Activated CD4-positive, alpha-beta T cell treated with anti-CD3 and anti-CD28 coated beads for 4 hours (primary cell): ENCODE measurements at places on chromosomes 5 and 9.
A peak's percentile ranks its signal among the peaks of the same experiment; 100 is the strongest.

DNA sequence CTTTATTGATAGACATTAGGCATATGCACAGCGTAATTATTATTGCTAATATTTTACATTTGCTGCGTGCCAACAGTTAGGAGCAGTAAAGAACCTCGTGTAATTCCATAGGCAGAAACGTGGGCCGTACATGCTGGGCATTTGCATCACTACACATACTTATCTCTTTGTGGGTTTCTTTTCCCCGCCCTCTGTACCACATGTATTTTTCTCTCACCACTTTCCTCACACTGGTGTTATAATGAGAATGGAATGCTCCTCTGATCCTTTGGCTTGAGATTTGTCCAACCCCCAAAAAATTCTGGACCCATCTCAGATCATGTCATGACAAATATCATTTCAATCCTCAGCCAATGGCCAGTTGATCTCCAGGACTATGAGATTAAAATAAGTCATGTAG, 1952.6 kb upstream of the WWC1 start:
- DNase-seq, result no peak

GRCh38 chr9:76351006-76351405, 43.2 kb downstream of the RFK start:
- no peak for DNase-seq

DNA sequence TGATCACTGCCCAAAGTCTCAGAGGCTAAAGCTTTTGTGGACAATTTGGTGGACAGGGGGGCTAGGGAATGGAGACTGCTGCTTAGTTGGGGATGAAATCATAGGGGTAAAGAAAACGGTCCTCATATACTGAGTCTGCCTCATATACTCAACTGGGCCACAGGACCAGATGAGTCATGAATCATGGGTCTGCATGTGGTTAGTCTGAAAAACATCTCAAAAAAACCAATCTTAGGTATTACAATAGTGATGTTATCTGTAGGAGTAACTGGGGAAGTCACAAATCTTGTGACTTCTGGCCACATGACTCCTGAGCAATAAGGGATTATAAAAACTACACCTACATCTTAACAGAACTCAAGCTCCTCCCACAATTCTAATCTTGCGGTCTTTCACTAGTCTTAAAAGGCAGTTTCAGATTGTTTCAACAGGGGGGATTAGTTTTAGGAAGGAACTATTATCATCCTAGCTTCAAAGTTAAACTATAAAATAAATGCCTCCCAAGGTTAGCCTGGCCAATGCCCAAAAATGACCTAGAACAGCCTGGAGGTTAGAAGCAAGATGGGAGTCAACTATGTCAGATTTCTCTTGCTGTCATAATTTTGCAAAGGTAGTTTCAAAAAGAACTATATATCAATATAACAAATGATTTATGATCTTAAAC, 17.5 kb downstream of the TMEM161B start:
- DNase-seq, result peak; percentile 4

- DNase-seq, result no peak
These were observed 2.4 kb downstream of the TLE4 start for GRCh38 chr9:79574136-79574535.

DNA sequence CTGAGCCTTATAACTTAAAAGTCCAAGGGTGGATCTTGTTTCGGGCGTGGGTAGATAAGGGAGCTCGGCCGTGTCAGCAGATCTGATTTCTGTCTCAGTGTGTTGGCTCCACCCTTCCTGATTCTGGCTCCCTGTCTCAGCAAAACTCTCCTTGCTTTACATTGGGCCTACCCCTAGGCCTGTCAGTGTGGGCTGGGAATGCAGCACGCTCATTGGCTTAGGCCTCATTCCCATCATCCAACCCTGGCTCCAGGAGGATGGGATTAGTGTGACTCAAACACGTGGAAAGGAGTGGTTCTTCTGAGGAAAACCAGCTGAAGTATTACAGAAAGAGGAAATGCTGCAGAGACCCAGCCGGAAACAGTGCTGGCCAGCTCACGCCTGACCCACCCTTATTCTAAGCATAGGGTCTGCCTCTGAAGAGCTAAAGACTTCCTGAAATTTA, 59.9 kb downstream of the ZFAND5 start:
- peak; percentile 2 for DNase-seq

DNA sequence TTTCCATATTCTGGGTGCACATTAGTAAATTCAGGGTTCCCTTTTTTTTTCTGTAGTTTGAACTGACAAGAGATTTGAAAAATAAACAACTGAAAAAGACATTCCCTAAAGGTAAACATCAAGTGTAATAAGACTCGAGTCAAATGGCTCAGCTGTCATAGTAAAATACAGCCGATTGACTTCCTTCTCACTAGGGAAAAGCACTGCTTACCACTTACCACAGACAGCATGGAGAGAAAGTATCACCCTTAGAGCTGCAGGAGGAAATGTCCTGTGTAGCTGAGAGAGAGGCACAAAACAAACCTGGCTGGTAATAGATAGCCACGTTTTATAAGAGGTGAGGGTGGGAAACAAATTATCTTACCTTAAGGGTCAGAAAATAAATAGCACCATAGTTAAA, 12.1 kb upstream of the DMAC1 start:
- DNase-seq, result no peak

DNA sequence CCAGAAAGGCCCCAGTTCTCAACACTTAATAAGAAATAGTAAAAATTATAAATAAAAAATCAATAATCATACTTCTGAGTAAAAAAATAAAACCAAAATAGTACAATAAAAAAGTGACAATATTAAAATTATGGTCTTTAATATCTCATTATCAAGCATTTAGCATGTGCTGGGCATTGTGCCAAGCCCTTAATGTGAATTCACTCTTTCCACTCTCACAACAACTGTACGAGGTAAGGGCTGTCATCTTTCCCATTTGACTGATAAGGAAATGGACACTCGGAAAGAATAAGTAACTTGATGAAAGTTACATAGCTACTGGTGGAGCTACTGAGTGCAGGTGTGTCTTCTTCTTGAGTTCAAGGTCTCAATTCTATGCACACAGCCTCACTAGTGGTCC, 43.6 kb downstream of the SEC61B start:
- no peak for DNase-seq

- no peak for DNase-seq
These were observed 194.0 kb downstream of the EFNA5 start for GRCh38 chr5:107476783-107477182.

- DNase-seq, result no peak
These were observed 5.9 kb downstream of the TRPM3 start for GRCh38 chr9:71115448-71115975.

DNA sequence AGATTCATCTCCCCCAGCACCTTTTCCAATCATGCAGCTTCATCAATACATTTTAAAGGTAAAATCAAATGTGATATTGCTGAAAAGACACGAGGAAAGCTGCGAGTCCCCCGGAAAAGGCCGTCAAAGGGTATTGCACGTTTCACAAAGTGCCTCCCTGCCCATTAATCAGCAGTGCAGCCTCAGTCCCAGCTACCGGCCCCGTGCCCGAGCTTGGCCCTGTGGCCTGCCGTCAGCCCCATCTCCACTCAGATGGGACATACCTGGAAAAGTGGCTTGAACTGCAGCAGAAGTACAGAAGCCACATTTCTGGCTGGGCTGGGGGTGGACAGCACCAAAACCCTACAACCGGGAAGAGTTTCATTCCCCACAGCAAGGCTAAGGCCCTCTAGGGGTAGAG, 39.9 kb upstream of the EQTN start:
- DNase-seq, result no peak

DNA sequence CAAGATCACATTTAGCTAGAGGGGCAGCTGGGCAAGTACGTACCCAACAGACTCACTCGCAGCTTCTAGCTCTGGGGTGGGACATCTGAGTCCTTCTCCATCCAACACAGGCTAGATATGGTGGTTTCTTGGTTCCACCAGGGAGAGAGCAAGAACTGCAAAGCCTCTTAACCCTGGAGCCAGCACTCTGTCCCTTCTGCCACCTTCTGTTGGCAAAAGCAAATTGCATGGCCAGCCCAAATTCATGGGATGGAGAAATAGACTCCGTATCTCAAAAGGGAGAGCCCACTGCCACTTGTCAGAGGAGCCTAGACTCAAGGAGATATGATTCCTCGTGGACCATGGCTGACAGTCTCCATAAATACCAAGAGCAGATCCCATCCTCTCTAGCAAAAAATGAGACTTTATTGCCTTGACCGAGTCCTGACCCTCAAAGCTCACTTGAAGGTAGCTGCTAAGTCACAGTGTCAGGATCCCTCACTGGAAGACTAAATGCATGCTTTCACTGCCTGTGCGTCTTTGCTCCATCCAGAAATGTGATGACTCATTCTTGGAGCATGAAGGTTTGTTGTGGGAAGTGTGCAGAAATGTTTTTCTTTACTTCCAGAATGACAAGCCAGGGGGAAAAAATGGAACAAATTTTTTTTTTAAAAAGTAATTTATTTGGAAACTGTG, 28.8 kb upstream of the ROR2 start:
- DNase-seq, result no peak

DNA sequence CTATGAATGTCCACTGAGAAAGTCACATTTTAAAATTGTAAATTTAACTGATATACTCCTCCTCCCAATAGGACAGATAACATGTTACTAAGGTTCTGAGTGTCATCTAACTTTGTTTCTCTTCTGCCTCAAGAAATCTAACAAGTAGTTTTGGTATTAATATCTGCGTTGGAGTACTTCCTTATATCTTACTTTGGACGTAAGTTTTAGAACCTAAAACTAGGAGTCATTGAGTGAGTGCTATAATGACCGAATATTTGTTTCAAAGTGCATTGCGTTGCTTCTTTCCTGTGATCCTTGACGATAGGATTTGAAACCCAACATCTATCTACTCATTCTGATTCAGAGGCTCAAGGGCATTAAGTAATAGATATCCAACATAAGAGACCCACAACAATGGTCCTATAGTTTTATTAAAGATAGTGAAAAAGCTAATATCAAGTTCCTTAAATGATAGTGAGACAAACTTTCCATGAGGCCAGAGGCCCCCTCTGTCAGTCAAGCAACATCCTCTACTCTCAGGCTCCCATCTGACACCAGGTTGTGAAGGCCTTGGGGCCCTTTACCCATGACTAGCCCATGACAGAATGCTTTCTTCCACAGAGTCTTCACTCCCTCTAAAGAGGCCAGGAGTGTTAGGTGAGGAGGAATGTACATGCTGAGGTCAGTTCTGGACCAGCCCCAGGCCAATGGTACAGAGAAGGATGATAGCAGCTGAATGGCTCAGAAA, 45.3 kb upstream of the MAP3K1 start:
- no peak for DNase-seq

DNA sequence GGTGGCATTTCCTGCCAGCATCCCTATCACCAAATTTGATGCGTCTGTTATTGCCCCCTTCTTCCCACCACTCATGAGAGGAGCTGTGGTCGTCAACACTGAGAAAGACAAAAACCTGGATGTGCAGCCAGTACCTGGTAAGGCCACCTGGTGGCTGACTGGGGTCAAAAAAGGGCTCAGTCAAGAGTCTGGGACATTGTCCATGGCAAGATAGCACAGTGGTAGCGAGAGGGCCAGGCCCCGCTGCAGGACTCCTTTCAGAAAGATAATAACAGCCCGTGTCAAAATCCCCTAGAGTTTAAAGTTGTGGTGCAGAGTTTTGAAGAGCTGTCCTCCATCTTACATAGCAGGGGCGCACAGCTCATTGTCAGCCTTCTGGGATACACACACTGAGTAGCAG, 40.8 kb downstream of the CSF1R start:
- no peak for DNase-seq

- DNase-seq, result no peak
These were observed 195.9 kb downstream of the SLIT3 start for GRCh38 chr5:169104937-169105494.

DNA sequence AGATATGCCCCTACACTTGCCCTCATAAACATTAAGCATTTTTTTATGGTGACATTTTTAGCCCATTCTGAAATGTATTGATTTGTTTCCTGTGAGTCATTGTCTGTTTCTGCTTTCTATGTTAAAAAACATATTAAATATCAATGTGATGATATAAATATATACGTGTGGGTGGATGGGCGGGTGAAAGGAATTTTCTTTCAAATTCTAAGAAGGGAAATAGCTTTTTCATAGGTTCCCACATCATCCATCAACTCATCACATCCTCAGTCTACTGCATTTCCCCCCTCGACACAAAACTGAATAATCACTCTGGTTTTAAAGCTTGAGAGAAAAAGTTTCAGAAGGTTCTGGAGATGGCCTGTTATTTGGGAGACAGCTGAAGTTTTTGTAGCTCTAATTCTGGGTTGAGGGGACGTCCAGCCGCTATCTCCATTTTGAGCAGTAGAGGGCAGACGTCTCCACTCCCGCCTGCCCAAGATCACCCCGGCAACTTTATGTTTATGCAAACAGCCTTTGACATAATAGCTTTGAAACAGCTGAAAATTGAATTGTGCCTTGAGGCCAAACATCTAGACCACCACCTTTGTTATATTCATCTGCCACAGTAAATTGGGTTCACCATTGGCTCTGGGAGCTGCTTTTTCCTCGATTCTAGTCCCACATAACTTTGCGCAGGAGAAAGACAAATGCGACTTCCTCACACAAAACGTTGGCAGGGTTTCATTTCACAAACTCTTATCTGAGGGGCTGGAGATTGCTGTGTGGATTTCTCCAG, 216.2 kb upstream of the CLINT1 start:
- peak; percentile 11 for DNase-seq

GRCh38 chr5:135183464-135183863, 149.4 kb upstream of the PITX1 start:
- no peak for DNase-seq

GRCh38 chr9:136481558-136481957, 1.3 kb downstream of the SEC16A start:
- no peak for DNase-seq
